ENCODE measurements at places on chromosomes 6 and 20. TPM values are rescaled to one million over a fixed set of nuclear protein-coding genes. Genes with fewer than 3 reads are reported as not detected.

Gene MACROD2
- not detected for total RNA-seq

DNA sequence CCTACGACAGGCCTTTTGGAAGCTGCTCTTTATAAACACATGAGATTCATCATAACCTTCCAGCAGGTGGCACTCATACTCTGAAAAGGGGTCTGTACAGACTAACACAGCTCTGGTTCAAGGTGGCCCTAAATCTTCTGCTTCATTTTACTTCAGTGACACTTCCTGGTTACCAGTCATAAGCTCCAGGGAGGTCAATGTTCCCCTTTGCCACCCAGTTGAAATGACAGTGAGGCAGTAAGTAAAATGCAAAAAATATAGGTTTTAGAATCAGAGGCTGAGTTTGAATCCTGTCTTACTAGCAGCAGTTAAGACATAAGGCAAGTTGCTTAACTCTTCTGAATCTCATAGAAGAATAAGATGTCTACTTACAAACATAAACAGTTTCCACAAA is 132.8 kb downstream of the CDK19 start:
- DNase-seq: peak; percentile 92

Gene KIF6
- total RNA-seq: 0.17 TPM

Gene CALHM6
- total RNA-seq: 24.8 TPM

DNA sequence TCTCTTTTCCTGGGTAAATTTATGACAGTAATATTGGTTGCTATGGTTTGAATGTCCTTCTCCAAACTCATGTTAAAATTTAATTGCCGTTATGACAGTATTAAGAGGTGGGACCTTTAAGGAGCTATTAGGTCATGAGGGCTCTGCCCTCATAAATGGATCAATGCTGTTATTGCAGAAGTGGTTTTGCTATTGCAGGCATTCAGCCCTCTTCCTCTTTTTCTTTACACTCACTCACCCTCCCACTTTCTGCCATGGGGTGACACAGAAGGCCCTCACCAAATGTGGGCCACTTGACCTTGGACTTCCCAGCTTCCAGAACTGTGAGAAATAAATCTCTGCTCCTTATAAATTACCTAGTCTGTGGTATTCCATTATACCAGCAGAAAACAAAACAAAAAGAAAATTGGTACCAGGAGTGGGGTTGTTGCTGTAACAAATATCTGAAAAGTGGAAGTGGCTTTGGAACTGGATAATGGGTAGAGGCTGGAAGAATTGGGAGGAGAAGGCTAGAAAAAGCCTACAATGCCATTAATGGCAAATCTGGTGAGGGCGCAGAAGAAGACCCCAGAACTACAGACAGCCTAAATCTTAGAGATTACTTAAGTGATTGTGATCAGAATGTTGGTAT is 24.8 kb upstream of the IGF2R start:
- DNase-seq: no peak
